ENCODE measurements at places on chromosomes 12 and 14.
A peak's percentile ranks its signal among the peaks of the same experiment; 100 is the strongest.

GRCh38 chr14:102593061-102593824 lies 794 bp downstream of the RCOR1 start:
- peak; percentile 61 for DNase-seq

DNA sequence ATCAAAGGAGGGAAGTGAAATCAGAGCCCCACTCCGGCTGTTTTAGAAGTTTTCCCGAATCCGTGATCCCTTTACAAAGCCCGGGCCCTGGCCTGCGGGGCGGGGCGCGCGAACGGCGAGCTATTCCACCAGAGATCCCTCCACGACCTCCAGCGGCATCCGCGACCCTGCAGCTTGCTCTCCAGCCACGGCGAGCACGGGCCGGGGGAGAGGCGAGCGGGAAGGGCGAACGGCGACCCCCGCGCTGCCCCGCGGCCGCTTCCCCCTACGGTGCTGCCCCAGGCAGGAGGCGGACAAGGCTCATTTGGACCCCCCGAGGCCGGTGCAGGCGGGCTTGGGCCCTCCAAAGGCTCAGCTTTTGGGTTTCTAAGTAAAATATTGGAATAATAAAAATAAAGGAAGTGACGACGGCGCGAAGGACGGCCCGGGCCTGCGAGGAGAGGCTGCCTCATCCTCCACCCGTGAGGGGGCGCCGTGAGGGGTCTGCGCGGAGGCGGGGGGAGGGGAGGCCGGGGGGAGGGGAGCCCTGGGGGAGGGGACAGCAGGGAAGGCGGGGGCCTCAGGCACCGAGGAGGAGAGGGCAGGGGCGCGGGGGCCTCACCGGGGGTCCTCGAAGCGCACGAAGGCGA lies 613 bp downstream of the SRSF9 start:
- DNase-seq, result peak; percentile 59

GRCh38 chr14:87111126-87111525 lies 881.9 kb downstream of the GALC start:
- no peak for DNase-seq

DNA sequence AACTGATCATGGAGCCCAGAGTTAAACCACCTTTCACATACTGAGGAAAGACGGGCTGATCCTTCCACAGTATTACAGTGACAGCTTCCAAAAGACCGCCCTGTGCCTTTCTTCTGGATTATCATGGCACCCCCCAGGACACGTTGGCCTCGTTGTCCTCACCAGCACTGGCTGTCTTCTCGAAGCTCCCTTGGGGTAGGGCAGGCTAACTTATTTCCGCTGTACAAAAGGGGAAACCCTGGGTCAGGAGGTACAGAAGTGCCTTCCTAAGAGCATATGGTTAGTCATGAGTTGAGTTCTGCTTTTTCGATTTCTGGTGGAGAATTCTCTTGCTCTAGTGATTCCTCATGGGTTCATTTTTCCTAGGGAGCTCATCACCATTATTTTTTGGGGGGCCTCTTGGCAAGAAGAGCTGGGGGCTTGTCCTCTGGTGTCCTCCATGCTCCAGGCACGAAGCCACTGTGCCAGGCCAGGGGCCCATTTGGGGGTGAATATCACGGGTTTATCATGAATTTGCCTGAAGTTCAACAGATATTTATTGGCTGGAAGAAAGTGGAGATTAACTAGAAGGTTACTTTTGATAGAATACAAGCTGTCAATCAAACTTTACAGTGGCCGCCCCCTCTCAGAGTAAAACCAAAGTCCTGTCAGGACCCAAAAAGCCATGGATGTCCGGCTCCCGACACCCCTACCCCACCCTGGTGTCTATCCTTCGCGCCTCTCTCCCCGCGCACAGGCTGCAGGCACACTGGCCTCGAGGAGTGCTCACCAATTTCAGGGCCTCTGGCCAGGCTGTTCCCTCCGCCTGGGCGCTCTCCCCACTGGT lies 8.8 kb upstream of the TRAF3 start:
- peak; percentile 80 for DNase-seq

DNA sequence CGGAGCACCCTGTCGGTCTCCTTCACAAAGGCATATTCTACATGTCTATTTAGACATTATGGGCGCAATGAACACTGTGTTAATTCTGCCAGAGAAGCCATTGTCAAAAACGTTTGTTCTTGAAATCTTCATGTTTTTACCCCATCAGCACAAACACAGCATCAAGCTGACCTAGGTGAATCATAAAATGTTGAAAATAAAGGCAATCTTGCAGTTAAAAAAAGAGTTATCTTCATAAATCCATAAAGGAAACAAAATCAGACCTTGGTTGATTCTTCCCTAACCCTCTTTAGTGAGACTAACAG lies 154.9 kb downstream of the DIO2 start:
- DNase-seq, result no peak

GRCh38 chr14:24434036-24434435 lies 4.3 kb downstream of the KHNYN start:
- no peak for DNase-seq

DNA sequence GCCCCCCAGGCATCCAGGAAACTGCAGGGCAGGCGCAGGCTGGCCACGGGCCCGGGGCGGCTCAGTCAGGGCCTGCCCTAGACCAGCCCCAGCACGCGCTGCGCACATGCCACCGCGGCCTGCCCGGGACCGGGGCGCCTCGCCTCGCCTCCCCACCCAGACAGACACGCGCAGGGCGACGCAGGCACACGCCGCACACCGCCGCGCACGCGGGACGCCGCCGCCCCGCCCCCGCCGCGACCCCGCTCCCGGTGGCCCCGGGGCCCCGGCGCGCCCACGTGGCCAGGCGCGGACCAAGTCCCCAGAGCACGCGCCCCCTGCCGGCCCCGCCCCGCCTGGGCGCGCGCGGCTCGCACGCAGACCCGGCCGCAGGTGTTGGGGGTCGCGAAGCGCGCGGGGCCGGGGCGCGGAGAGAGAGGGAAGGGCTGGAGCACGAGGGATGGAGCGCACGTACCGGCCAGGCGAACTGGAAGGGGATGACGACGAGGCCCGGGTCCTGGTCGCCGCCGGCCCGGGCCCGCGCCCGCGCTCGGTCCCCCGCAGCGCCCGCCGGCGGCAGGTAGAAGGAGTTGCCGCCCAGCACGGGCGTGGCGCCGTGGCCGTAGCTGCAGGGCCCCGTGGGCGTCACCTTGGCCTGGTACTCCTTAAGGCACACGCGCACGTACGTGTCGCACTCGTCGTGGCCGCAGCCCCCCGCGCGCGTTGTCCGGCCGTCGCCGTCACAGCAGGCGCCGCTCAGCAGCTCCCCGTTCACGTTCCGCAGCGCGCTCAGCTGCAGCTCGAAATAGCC lies 1.1 kb downstream of the JAG2 start:
- no peak for DNase-seq

DNA sequence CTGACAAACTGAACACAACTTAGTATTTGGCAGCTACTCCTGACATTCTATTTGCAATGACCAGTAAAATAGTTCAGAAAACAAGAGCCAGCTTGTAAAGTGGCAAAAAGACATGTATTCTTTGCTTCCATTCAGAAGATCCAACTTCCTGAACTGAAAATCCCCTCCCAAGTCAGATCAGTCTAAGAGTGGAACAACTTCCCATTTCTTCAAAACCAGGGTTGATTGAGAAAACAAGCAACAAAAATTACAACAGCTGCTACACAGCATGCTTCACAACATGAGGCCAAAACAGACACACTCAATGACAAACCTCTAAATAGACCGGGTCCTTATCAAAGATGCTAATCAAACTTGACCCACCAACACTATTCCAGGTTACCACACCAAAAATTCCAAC lies 40.3 kb downstream of the CIT start:
- no peak for DNase-seq

- no peak for DNase-seq
Measured at GRCh38 chr12:105744371-105745058, 394.2 kb downstream of the NUAK1 start.

GRCh38 chr12:102503056-102503681 lies 22.8 kb upstream of the IGF1 start:
- peak; percentile 17 for DNase-seq

DNA sequence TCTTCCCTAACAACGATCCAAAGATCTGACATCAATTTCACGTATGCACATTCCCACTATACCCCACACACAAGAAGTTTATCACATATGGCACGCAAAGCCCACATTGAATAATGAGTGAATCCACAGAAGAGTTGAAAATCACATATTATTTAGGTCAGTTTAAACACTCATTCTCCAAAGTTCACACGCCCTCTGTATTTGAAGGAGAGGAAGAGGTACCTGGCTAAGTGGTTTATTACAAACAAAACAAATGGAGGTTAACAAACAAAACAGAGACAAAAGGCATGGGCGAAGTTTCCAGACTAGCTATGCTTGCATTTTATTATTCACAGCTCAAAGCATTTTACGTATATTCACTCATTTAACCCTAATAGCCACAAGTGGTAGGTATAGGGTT lies 41.8 kb downstream of the CPM start:
- DNase-seq, result no peak

DNA sequence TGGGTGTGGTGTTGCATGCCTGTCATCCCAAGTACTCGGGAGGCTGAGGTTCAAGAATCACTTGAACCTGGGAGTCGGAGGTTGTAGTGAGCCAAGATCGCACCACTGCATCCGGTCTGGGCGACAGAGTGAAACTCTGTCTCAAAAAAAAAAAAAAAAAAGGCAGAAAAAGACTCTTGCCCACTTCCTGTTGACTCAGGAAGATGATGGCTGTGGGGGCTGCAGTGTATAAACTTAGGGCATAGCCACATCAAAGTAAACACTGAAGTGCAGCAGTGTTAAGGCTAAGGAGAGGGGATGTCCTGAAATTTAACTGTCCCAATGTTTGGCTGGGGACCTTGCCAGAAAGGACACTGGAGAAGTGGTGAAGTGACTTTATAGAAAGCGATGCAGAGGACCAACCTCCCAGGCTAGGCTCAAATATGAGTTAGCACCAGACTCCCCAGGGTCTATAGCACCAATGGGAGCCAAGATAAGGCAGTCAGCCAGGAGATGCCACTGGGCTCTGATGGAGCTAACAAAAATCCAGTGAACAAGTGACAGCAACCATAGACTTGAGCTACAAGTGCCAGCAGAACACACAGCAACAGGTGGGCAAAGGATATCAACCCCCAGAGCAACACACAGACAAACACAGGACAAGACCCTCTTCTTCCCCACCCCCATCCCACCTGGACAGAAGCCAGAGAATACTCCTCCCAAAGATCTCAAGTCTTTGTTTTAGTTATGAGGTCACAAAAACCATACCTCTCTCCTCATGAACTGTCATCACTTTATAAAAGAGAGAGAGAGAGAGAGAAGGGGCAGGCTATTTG lies 28.0 kb downstream of the NELL2 start:
- peak; percentile 72 for DNase-seq

DNA sequence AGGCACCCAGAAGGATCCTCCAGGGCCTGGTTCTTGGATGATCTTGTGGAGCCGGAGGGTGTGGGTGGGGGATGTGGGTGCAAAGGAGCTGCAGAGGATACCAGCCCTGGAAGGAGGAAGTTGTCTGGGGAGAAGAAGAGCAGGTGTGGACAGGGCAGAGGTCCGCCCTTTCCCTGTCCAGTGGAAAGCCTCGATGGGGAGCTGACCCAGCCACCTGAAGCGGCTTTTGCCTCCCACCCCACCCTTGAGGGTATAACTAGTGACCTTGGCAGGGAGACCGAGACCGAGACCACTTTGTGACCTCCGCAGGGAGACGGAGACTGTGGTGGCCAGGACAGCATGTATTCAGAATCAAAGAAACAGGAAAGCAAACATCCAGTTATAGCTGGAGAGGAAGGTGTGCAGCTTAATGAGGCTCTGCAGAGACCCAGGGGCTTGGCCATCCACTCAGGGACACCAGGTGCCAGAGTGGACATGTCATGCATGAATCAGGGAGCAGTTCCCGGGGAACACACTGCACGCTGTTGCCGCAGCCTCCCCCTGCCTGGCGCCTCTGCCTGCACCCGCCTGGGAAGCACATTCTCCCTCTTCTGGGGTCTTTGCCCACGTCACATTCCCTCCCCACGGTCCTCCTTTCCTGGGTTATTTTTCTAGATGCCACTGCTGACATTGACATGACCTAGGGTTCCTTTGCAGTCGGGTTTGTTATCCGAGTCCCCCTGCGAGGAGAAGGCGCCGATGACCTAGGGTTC lies 87.7 kb downstream of the ADGRD1 start:
- no peak for DNase-seq

DNA sequence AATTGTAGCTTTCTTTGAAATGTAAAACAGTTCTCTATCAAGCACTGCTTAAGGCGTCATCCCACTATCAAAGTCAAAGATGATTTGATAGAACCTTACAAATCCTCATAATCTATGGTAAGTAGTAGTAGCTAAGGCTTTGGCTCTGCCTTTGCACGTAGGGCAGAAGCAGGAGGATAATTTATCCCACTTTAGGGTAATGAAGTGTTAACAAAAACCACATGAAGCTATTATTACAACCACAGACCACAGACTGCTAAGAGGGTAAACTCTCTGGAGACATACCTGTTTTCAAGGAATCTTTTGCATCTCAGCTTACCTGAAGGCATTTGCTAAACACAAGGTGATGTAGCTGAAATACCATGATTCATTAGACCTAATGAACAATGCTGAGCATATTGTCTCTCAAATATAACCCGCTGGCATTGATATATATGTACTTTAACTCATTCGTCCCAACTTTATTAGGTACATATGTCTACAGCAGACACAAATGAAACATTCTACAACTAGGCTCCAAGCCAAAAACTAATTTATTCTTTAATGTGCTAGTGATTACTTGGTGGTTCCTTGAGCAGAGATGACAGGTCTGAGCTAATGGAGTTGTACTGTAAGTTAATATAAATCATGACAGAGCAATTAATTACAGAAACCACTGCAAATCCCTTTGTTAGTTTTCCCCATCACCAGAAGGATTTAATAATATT lies 368.8 kb downstream of the ETNK1 start:
- no peak for DNase-seq

- no peak for DNase-seq
Measured at GRCh38 chr12:50061946-50062686, 4.7 kb downstream of the ASIC1 start.

GRCh38 chr14:87030197-87030596 lies 962.8 kb downstream of the GALC start:
- DNase-seq, result no peak

DNA sequence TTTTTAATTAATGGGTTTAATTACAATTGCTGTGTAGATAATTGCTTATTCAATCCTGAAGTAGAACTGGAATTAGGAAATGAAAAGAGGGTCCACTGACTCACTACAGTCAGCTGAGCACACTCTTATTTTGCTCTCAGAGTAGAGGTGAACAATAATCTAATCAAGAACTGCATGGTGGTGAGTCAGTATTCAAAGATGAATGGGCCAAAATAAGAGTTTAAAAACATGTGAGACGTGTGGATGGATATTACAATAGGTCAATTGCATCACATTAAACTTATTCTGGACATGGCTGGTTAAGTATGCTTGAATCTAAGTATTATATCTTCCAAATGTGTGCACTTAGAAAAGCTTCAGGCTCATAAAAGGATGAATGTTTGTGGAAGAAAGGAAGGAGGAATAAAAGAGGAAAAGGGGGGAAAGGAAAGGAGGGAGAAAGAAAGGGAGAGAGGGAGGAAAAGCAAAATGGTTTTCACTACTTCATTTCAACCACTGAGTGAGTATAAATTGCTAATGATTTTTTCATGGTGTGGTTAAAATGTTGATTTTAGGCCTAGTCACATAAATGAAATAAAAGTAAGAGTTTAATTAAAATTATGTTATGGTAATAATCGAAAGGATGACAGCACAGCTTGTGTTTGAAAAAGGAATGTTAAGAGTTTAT lies 27.0 kb upstream of the EEA1 start:
- no peak for DNase-seq

Data from CD4-positive, alpha-beta T cell treated with Interleukin-4 for 1 hour (primary cell).